ENCODE measurements at places on chromosomes 7 and 10. TPM values are rescaled to one million over a fixed set of nuclear protein-coding genes. Genes with fewer than 3 reads are reported as not detected.

Gene PIP4K2A
- 40.5 TPM for total RNA-seq

Gene SPDYE2B
- not detected for total RNA-seq

Gene RPEL1
- 0.10 TPM for total RNA-seq

Gene CPA1
- total RNA-seq: not detected

Gene AKR1D1
- not detected for total RNA-seq

Gene ZNF32
- 23.8 TPM for total RNA-seq

Gene CTTNBP2
- total RNA-seq: 0.48 TPM

Gene SPACDR
- 0.39 TPM for total RNA-seq

Gene ASIC3
- 0.10 TPM for total RNA-seq

Gene FEZF1
- not detected for total RNA-seq

Gene WNT16
- 0.39 TPM for total RNA-seq

Gene ASB10
- total RNA-seq: not detected

Gene OR2A5
- total RNA-seq: not detected

Gene AMPH
- total RNA-seq: 1.7 TPM

Gene CPA2
- total RNA-seq: not detected

Gene TFEC
- total RNA-seq: not detected

Gene AGMO
- 1.1 TPM for total RNA-seq

Gene SRRM3
- not detected for total RNA-seq

Gene TUBB8
- total RNA-seq: not detected

Gene FGL2
- 0.20 TPM for total RNA-seq

Gene PTN
- total RNA-seq: 26.4 TPM

Gene NFE2L3
- 53.7 TPM for total RNA-seq

Gene ZPBP
- not detected for total RNA-seq

Gene PNLIPRP2
- total RNA-seq: not detected

Gene ADAMTS14
- 10.1 TPM for total RNA-seq

Gene TMEM184A
- 0.10 TPM for total RNA-seq

Gene THNSL1
- 4.8 TPM for total RNA-seq

Gene GNG11
- total RNA-seq: 265 TPM

Gene CACNB2
- total RNA-seq: not detected

Gene TMEM140
- total RNA-seq: 7.6 TPM

Gene SLC39A12
- not detected for total RNA-seq

Gene VPS37D
- 2.1 TPM for total RNA-seq

Gene C10orf95
- not detected for total RNA-seq

Gene RNLS
- total RNA-seq: 20.8 TPM

Gene GSDME
- 20.2 TPM for total RNA-seq

Gene HOXA4
- total RNA-seq: 4.3 TPM

Gene TCAF2
- total RNA-seq: 4.2 TPM

Gene GIMAP2
- total RNA-seq: 9.1 TPM

Gene TACR2
- total RNA-seq: 0.36 TPM

Gene C10orf143
- total RNA-seq: not detected

Gene SNX8
- 24.2 TPM for total RNA-seq

Gene EBLN1
- total RNA-seq: not detected

Gene NEUROD6
- not detected for total RNA-seq
